Prostate gland (tissue), 2 donors: ENCODE measurements at places on chromosomes 11 and 22.

- no peak overlapping the region for H3K27ac ChIP-seq
- H3K4me1 ChIP-seq: no peaks in the 10 kb centered on the region
- no peak for DNase-seq
- H3K4me3 ChIP-seq: no peak overlapping the region
Observed at GRCh38 chr11:71329786-71330185, 77.4 kb upstream of the SHANK2 start.

DNA sequence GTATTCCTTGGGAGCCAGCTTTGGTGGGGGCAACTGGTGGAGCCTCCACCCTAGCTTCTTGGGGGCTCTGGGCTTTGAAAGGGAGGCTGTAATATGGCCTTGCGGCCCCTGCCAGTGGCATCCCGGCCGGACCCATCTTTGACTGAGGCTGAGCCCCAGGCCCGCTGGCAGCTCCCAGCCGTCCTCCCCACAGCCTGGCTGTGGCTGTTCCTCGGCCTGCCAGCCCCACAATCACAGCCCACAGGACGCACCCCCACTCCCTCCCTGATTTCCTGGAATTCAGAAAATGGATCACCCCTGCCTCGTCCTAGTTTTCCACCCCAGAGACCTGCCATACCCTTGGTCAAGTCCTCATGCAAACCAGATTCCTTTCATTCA lies 23.2 kb downstream of the SERPINH1 start:
- H3K36me3 ChIP-seq: no peaks in the 10 kb centered on the region
- no peaks in the 10 kb centered on the region for H3K27me3 ChIP-seq
- DNase-seq: no peak
- H3K27ac ChIP-seq: no peak overlapping the region

DNA sequence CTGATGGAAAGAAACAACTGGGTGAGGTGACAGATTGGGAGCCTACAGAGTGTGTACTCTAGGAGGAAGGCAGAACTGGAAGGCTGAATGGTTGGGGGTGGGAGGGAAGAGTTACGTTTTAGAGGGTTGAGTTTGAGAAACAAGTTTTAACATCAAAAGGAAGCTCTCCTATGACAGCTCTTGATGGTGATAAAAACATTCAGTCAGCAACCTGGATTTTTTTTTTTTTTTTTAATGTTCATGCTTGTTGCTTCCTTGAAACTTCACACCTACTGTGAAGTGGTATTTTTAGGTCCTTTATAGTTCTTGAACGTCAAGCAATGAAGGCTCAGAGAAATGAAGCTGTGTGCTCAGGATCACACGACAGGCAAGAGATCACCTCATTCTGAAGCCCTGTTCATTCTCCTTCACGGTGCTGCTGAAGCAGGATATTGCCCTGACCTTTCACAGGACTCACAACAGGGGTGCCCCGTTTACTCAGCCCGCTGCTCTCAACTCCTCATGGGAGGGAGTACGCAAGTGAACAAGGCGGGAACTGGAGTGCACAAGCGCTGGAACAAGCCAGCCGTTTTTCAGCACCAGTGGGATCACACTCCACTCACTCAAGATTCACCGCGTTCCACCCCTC lies 1.6 kb upstream of the TMEM109 start:
- no peaks in the 10 kb centered on the region for H3K27me3 ChIP-seq
- no peaks in the 10 kb centered on the region for H3K36me3 ChIP-seq
- no peak for DNase-seq
- H3K27ac ChIP-seq: peak overlapping the region; percentile 94
- no peak overlapping the region for H3K4me3 ChIP-seq
- H3K4me1 ChIP-seq: peaks cover 21% of the 10 kb centered on the region

DNA sequence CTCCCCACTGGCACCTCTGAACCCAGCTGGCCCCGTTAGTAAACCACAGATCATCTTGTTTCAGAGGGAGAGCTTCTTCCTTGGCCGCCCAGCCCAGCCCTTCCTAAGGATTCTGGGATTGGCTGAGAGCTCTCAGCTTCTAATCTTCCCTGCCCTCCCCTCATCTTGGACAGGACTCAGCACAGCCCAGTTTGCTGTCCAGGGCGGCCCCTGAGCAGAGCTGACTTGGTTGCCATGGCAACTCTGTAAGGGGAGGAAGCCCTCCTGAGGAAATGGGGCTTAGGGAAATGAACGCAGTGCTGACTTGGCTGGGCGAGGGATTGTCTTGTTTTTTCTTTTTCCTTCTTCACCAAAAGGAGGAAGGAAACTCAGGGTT lies 4.6 kb downstream of the APOL4 start:
- no peak overlapping the region for H3K4me3 ChIP-seq
- H3K27ac ChIP-seq: peak overlapping the region; percentile 67
- no peaks in the 10 kb centered on the region for H3K27me3 ChIP-seq
- no peak for DNase-seq
- H3K4me1 ChIP-seq: peaks cover 6% of the 10 kb centered on the region
